IPS DF 6.9 (cell line): ENCODE measurements at places on chromosomes 5 and 9.

GRCh38 chr9:32486839-32487562 is 39.0 kb downstream of the RIGI start:
- no peak for DNase-seq

DNA sequence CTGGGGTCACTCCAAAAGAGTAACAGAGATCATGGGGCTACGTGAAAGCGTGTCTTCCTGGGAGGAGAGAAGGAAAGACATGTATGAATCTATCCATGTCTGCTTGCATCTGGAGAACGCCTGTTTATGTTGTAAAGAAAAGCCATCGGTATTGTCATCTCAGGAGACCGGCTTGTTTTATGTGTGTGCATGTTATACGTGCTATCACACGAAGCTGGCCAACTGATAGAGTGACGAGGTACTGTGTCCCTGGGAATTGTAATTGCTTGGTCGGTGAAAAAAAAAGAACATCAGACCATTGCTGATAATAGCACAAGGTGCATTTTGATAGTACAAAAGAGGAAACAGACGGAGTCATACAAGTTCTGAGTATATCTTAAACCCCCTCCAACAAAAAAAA is 370 bp upstream of the CDH6 start:
- no peak for DNase-seq

GRCh38 chr9:28792716-28793115 is 1219.4 kb upstream of the C9orf72 start:
- DNase-seq = no peak

DNA sequence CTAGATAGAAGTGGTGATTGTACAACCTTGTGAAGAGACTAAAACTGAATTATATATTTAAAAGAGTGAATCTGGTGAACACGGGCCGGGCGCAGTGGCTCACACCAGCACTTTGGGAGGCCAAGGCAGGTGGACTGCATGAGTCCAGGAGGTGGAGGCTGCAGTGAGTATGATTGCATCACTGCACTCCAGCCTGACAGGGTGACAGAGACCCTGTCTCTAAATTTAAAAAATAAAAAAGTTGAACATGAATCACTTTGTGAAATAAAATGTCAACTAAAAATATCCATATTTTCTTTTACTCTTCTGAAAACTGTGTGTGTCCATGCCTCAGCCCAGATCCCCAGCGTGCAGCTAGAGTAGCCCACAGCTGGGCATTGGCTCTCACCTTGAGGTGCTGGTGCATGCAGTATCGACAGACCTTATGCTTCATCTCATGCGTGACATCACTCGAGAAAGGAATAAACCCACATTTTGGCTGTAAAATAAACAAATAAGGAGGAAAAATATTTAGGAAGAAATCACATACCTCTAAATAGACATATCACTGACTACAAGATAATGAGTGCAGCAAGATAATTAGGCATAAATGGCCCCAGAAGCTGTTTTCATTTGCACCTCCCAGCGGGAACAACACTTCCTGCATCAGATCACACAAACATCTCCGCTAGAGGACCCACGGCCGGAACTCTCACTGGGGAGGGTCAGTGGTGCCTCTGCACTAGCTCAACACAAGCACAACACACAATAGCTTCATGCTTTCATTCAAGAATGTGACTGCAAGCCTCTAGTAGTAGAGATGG is 22.1 kb downstream of the IPPK start:
- no peak for DNase-seq

DNA sequence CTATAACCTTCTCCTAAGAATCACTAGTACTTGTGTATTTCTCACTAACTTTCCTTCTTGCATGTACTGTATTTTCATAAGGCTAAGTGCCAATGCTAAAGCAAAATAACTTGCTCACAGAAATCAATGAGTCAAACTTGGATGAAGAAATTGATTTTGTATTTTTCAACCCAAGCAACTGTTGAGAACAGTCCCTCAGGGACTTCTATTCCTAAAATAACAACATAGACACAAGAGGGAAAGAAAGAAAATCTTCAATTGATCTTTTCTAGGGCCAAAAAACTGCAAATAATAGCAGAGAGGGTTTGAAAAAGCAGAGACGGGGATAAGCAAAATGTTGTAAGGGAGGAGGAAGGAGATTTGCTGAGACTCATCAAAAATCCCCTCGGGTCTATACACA is 69.8 kb downstream of the HABP4 start:
- no peak for DNase-seq

- no peak for DNase-seq
Measured at GRCh38 chr5:144329681-144330080, 159.0 kb downstream of the KCTD16 start.

DNA sequence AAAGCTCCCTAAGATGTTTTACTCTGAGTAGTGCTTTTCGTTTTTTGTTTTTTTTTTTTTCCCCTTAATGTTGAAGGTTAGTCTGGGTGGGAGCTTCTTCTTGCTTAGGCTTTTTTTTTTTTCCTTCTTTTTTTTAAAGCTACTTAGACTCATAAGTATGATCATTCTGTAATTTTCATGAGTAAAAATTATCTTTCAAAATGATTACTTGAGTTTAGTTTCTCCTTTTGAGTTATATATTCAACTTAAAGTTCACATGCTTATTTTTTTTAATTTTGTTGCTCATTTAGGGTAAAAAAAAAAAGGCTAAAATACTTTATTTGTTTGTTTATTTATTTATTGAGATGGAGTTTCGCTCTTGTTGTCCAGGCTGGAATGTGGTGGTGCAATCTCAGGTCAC is 2.9 kb downstream of the RBM27 start:
- no peak for DNase-seq
